ENCODE measurements at places on chromosomes 2 and 18.

- DNase-seq, result peak; percentile 20
Observed at GRCh38 chr2:204108781-204109295, 172.3 kb downstream of the ICOS start.

- DNase-seq, result no peak
Observed at GRCh38 chr2:23243073-23243659, 141.8 kb upstream of the KLHL29 start.

DNA sequence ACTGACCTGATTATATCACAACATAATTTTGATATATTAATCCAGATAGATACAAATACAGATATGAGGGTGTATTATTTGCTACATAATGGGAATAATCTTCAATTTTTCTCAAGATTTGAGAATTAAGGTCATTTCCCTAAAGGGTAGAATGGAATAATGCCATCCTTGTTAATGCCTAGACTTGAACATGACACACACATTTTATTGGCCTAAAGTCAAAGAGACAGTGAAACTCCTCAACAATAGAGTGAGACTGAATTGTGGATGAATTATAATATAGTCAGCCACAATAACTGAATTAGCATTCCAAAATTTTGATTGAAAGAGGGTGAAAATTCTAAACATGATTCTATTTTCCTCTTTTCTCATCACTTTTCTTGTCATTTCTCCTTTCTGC is 506.0 kb upstream of the CDH2 start:
- no peak for DNase-seq

DNA sequence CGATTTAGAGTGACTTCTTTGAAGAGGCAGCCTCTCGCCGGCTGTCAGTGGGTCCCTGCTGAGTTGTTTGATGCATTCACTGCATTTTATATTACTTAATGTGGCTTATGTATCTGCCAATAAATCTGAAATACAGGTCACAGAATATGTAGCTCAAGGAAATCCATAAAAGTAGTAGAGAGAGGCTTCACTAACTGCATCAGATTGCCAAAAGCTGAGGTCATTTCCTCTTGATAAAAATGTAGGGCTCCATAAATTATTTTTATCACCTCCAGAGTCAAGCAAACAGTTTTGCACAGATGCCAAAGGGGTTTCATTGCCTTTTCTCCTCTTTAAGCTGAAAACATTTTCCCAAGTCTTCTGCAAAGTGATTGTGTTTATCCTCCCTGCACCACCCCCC is 36.5 kb upstream of the CCDC93 start:
- no peak for DNase-seq

DNA sequence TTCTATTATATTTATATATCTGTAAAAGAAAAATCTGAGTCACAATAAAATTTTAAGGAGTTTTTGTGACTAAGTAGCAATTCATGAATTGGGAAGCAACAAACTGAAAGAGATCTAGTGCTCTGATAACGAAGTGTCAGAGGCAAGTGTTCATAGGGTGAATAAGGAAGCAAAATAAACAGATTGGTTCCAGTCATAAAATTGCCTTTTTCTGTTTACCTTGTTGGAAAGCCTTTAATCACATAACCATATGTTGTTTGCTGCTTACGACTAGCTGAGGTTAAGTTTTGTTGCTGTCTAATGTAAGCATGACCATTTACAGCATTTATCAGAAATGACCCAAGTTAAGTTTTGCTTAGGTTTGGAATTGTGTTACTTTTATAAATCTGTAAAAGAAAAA is 358.9 kb downstream of the ARL6IP6 start:
- DNase-seq, result no peak

DNA sequence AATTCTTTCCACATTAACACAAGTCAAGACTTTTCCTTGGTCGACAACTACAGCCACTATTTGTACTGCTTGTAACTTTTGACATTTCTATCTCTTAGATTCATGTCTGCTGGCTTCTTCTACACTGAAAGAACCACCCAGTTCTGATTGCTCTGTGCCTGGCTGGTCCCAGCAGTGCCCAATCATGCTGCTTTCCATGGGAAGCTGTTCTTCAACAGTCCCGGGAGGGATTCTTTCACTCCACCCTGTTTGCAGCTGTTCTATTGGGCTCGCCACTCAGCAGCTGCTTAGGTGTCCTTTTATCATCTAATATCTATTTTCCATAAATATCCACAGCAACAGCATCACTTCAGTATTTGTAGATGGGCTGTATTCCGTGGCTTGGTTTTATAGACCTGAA is 471.1 kb upstream of the SMIM21 start:
- no peak for DNase-seq

- no peak for DNase-seq
Observed at GRCh38 chr18:43405097-43405496, 127.8 kb upstream of the SYT4 start.

Data from activated naive CD8-positive, alpha-beta T cell treated with anti-CD3 and anti-CD28 coated beads, Interleukin-2, amount 50 U/mL, for 24 hours (primary cell).